ENCODE measurements at places on chromosomes 2 and 18.

DNA sequence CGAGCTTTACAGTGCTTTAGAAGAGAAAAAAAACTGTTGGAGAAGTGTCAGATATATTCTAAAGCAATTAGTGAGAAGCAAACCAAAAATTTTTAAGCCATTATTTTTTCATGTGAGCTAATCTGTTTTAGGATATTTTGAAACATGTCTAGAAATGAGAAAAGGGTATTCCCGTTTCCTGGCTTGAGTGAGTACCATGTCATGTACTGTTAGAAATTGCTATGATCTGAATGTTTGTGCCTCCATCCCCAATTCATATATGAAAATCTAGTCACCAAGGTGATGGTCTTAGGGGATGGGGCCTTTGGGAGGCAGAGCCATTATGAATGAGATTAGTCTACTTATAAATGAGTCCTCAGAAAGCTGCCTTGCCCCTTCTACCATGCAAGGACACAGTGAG lies 493.3 kb upstream of the GCFC2 start:
- DNase-seq, result no peak

DNA sequence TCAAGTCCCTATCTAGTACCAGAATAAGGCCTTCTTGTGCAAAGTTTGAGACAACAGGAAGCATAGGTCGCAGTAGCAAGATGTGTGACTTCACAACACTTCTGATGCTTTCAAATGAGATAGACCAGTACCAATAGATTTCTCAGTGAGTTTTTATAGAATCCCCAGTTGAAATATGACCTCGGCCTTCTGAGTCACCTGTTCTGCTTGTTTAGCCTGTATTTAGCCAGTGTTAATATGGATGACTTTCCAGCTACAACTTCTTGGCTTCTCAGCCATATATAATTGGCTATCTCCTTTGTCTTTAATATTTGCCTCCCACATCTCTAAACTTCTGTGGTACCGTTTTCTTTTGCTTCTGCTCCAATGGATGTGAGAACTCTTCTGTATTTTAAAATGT lies 113.8 kb downstream of the KYNU start:
- no peak for DNase-seq

GRCh38 chr2:212911011-212911410 lies 240.4 kb downstream of the IKZF2 start:
- DNase-seq, result no peak

DNA sequence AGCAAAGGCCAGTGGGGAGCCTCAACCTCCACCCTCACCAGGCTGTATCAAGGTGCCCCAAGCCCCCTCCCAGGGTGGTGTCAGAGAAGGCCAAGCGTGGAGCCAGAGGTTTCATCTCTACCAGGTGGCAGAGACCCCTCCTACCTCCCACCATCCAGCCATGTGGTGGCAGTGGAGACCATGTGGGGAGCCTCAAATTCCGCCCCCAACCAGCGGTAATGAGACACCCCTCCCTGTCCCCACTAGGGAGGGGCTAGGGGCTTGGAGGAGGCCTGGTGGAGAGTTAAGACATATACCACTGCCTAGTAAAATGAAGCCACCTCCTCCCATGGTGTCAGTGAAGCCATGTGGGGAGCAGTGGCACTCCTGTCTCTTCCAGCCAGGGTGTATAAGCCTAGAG lies 24.4 kb upstream of the YPEL5 start:
- no peak for DNase-seq

- no peak for DNase-seq
These were observed 73.7 kb upstream of the ZNF516 start for GRCh38 chr18:76568731-76569130.

- no peak for DNase-seq
These were observed 152.4 kb downstream of the DYSF start for GRCh38 chr2:71605781-71606241.

DNA sequence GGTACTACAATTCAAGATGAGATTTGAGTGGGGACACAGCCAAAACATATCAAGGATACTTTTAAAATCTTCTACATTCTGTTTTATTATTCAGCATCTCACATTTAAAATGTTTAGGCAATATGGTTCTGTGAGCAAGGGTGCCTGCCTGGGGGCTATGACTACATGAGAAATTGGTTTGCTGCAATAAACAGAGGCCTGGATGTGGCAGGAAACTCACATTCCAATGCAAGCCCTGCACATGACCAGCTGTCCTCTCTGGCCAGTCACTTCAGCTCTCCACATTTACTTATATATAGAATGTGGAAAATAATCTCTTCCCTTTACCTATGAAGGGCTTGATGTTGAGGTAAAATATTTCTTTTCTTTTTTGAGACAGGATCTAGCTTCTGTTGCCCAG lies 193.4 kb downstream of the LRRTM1 start:
- no peak for DNase-seq

- no peak for DNase-seq
These were observed 97.7 kb downstream of the DYSF start for GRCh38 chr2:71550801-71551630.

GRCh38 chr2:240466579-240467148 lies 31.2 kb downstream of the GPC1 start:
- DNase-seq, result no peak

GRCh38 chr2:168201584-168202116 lies 45.7 kb downstream of the STK39 start:
- no peak for DNase-seq
